CD4-positive, alpha-beta T cell treated with Interleukin-15 for 1 hour (primary cell): ENCODE measurements at places on chromosomes 7 and 10.

DNA sequence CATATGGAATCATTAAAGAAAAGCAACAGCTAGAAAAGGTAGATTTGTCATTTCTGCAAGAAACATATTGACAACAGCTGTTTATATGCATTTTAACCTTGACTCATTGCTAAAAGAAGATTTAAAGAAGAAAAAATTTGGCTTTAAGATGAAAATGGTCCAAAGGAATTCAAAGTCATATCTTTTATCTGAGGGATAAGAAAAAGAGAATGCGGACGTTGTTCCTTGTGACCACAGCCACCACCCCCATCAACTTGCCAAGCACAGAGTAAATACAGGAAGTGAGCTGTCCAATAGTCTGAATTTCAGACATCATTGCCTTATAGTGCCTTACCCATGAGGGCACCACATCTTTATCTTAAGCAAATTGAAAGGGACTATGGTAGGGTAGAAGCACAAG lies 7.3 kb upstream of the CRPPA start:
- no peak for DNase-seq

GRCh38 chr7:63925626-63926460 lies 72.8 kb upstream of the ZNF722 start:
- peak; percentile 95 for DNase-seq

DNA sequence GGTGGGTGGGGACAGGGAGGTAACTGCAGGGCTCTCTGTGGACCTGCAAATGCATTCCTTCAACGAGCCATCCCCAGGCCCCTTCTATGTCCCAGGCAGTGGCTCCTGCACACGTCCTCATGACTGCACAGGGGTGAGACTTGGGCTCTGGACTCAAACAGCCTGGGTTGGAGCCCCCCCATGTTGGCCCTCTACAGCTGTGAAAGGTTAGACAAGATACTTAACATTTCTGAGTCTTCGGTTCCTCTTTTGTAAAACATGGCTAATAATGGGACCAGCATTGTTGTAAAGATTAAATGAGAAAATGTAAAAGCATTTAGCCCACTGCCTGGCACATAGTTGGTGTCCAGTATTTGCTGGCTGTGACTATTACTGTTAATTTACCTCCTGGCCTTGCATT lies 41.8 kb downstream of the CHST3 start:
- no peak for DNase-seq

GRCh38 chr10:88531392-88532052 lies 51.6 kb downstream of the RNLS start:
- DNase-seq = no peak

GRCh38 chr7:37212556-37212955 lies 236.1 kb downstream of the ELMO1 start:
- DNase-seq = no peak

DNA sequence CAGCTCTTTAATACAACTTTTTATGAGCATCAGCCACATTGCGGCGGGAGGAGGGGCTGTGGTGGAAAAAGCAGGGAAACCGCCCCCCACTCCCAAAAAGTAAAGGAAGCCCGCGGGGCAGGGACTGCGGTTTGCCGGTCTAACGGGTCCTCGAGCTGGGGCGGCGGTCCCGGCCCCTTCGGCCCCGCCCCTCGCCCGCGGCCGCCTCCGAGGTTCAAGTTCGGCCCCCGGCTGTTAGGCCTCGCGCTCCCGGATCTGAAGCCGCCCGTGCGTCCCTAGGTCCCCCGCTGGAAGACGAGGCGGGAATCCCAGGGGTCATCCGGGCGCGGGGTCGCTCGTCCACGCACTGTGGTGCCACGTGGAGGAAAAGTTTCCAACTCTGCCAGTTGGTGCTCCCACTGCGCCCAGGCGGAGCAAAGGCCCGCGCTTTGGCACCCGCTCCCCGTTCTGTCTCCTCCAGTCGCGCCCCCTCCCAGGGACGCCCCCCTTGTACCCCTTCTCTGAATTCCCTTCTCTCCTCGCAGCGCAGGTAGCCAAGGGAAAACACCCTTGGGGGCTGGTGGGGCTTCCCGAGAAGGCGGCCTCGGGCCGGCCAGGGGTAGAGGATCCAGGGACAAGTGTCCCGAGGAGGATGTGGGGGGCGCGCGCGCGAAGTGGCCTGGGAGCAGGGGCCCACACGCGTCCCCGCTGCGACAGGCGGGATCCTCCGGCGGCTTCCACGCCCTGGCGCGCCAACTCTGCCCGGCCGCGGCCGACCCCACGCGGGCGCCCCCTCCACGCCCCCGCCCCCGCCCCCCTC lies 798 bp upstream of the AUTS2 start:
- no peak for DNase-seq

GRCh38 chr10:61992671-61993668 lies 91.5 kb downstream of the ARID5B start:
- peak; percentile 85 for DNase-seq

- no peak for DNase-seq
Measured at GRCh38 chr10:17412323-17412722, 42.1 kb downstream of the ST8SIA6 start.

- no peak for DNase-seq
Measured at GRCh38 chr7:18119985-18120384, 92.3 kb upstream of the PRPS1L1 start.

DNA sequence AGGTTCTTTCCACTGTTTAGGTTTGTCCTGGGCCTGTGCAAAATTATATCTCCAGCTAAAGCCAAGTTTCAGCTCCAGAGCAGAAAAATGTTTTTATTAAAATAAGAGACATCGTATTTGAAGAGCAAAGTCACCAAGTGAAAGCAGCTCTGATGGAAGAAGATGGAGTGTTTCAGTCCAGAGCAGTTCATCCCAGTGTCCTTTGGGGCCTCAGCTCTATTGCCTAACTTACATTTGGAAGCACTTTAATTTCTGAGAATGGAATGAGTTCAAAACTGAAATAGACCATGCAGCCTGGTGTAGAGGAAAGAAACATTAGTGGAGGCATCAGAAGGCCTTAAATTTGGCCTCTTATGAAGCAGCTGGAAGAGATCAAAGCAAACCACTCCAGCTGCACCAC lies 545.2 kb downstream of the SORCS1 start:
- DNase-seq = no peak

GRCh38 chr7:122136078-122136477 lies 8.0 kb downstream of the AASS start:
- DNase-seq = no peak

DNA sequence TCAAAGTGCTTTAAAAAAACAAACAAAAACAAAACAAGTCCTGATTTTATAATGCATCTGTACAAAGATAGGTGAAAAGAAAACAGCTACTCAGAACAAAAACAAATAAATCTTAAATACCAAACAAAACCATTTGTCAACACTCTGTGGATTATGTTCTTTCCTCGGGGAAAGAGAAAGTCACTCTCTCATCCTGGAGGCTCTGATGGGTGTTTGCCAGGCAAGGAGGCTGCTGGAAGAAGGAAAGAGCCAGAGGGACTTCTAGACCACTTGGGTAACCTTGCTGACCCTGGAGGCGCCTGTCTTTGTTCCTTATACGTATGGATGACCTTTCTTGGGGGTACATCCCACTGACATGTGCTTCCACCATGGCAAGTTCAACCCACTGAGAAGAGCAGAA lies 92.8 kb downstream of the ZRANB1 start:
- no peak for DNase-seq

DNA sequence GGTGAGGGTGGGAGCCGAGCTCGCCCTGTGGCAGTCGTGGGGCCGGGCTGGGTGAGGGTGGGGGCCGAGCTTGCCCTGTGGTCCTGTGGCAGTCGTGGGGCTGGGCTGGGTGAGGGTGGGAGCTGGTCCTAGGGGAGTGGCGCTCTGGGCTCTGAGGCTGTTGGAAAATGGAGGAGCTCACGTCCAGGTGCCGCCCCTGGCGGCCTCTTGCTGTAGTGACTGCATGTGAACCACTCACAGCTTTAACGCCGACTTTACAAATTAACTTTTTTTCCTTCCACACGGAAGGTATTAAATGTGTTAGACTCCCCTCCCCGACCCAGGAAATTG lies 312.6 kb downstream of the WDR37 start:
- no peak for DNase-seq

- DNase-seq = no peak
Measured at GRCh38 chr7:157444011-157444842, 107.4 kb downstream of the DNAJB6 start.

DNA sequence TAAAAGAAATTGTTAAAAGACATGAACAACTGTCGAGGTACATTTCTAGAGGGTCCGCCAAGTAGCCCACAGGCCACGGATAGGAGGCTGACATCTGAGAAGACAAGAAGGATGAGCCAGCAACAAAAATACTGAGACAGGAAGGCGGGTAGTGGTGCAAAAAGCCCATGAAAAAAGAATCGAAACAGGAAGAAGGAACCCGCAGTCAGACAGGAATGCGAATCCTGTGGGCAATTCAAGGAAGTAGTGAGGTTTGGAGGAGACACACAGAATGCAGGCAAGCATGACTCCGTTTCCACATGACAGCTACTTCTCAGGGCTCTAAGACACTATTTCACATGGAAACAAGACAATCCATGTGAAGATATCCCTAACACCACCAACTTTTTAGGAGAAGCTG lies 125.2 kb downstream of the DOCK4 start:
- DNase-seq = peak; percentile 56

- DNase-seq = no peak
Measured at GRCh38 chr7:106715730-106716129, 54.8 kb upstream of the CCDC71L start.

DNA sequence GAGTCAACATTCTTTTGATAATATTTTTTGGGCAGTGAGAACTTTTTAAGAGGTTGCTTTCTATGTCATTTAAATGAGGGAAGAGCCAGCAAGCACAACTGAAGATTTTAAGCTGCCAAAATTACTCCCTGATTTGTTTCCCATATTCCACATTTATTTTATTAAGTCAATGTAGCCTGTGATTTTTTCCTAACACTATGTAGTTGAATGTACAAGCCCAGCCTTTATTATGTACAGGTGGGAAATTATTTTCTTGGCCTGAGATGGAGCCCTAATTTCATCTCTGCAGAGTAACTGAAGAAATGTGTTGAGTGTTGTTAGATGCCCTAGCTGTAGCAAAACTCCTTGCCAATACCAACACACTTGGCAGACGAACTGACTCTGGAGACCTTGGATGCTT lies 83.1 kb upstream of the MINDY3 start:
- DNase-seq = no peak

DNA sequence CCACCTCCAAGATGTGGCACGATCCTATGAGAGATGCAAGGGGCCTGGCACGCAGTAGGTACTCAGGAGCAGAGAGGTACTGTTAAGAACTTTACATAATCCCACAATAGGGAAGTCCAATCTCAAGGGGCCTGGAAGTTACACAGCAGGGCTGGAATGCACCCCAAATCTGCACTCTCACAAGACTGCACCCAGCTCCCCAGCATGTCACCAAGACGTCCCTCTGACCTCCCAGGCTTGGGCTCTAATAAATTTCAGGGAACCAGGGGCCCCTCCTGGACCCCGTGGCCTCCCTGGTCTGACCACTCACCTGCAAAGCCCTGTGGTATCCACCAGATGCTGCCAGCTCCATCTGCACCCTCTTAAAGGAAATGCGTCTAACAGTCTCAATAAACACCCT lies 94.9 kb downstream of the OAT start:
- DNase-seq = no peak

DNA sequence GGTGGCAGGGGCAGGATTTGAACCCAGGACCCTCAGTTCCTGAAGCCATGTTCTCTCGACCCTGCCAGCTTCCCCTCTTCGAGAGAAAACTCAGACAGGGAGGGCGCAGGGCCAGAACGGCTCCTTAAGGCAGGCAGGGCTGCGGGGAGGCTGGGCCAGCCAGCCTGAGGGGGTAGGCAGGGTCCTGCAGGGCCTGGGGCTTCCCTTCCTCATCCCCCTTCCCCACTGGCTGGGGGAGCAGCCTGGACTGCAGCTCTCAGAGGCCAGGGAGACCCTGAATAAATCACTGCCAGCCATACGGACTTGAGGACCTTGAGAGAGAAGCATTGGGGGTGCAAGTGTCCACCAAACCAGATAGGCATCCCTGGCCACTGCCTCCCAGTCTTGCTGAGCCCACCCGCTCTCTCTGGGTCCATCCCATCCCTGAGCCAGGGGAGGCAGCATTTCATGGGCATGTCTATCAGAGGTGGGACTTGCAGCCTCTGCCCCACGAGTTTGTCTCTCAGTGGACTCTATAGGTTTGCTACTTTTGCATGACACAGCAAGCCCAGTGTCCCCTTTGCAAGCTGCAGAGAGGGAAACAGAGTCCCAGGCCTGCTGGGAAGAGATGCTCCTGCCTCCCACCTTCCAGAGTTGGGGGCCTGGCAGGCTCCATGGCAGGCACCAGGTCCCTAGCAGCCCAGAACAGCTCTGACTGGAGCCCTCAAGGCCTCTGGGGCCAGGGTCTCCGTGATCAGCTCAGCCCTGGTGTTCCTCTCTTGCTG lies 70.9 kb downstream of the MYL10 start:
- peak; percentile 11 for DNase-seq

DNA sequence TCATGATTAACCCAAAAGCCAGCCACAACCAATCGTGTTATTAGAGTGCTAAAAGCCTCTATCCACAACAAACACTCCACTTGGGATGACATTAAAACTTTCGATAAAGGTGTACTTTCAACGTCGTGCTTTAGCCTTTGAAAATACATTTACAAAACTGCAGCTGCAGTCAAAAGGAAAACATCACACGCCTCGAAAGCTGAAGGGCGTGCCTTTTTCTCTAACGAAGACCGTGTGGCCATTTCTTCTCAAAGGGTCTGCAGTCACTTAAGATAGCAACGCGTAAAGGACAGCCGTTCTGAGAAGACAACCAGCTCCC lies 1.1 kb downstream of the ARHGAP12 start:
- DNase-seq = no peak

DNA sequence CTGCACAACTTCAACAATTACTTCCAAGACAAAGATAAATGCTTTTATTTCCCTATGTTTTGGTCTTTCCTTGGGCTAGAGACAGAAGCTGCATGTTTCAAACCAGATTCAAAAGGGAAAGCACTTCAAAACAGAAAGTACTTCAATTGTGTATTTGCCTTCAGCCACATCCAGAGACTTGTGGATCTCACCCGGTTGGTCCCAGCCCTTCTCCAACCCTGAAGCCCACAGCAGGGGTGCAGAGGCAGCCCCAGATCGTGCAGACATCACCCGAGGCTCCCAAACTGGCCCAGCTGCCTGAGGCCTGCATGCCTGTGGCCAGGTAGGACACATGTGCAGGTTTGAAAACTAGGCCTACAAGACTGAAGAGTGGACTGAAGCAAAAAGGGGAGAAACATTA lies 80.8 kb downstream of the ALOX5 start:
- DNase-seq = no peak

- DNase-seq = no peak
Measured at GRCh38 chr10:101769541-101770180, 6.3 kb downstream of the FGF8 start.
